Sciatic nerve (tissue), 2 donors: ENCODE measurements at places on chromosomes 11 and 22.

DNA sequence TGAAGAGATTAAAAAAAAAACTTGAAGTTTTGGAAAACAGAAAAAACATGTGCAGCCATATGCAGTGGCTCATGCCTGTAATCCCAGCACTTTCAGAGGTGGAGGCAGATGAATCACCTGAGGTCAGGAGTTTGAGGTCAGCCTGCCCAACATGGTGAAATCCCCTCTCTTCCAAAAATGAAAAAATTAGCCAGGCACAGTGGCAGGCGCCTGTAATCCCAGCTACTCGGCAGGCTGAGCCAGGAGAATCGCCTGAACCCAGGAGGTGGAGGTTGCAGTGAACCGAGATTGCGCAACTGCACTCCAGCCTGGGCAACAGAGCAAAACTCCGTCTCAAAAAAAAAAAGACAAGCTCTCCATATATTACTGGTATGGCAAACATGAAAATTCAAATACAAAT lies 7.6 kb downstream of the DLG2 start:
- no peak for DNase-seq

DNA sequence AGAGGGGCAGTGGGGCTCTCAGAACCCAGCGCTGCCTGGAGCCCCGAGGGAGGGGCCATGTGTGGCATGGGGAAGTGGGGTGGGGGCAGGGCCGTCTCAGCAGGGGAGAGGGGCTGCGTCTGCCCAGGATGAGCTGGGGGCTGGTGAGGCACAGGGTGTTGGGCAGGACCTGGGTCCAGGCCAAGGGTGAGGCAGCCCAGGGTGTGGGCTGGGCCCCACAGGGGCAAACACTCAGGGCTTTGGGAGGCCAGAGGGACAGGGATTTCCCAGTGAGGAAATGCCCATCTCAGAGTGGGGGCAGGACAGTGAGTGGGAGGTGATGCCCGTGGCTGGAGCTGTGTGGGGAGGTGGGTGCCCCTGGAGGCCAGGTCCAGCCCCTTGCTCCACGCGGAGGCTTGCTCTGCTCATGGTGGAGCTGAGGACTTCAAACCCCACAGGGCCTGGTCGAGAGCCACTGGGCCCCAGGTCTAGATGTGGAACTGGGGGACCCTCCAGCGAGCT lies 5.4 kb downstream of the PLXNB2 start:
- no peak for DNase-seq

DNA sequence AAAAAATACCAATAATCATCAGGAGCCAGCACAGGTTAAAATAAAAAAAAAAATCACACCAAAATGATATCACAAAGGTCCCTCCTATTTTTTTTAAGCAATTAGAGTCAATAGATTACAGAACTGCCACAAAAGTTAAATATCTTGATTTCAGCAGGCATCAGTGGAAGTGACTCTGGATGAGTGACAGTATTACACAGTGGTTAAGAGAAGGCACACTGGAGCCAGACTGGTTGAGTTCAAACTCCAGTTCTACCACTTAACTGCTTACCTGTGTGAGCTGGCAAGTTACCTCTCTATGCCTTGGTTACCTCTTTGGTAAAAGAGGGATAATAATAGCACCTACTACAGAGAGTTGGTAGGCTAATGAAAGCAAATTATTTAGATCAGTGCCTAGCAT lies 148.5 kb downstream of the ATG16L2 start:
- no peak for DNase-seq

DNA sequence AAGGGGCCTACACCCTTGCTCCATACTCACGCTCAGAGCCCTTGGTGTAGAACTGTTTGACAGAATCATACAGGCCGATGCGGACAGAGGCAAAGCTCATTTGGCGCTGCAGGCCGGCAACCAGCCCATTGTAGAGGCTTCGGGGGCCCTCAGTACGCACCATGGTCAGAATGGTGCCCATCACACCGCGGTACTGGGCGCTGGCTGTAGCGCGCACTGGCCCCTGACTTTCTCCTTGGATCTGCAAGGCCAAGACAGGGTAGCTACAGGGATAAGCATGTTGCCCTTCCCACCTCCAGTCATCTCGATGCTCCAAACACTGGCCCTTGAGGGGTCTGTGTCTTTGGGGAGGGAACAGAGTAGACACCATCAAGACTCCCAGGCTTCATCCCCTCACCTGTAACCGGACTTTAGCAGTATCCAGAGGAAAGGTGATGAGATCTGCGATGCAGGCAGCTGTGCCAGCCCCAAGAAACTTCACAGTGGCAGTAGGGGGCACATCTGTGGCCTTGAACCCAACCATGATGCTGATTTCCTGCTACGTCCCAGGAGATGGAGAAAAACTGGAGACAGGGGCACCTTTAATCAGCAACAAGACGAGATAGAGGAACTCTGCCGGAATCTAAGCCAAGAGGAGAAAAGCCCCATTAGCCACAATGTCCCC lies 4.7 kb downstream of the UCP2 start:
- DNase-seq, result peak; percentile 45

- no peak for DNase-seq
Observed at GRCh38 chr11:125347261-125347585, 148.8 kb downstream of the FEZ1 start.

DNA sequence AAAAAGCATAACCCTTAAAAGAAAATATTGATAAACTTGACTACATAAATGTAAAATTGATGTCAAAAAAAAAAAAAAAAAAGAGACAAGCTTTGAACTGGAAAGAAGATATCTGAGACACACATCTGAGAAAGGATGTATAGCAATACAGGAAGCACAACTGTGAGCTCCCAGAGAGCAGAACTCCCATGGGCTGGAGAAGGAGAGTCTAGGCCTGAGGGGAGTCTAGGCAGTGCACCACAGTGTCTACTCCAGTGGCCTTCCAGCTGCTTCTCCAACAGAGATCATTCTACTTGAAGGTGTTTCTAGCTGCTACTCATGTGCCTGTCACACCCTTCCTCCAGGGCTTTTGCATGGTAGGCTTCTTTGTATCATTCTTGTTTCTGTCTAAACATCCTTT lies 54.2 kb upstream of the SYT9 start:
- no peak for DNase-seq

- no peak for DNase-seq
Observed at GRCh38 chr11:44138286-44138685, 42.8 kb downstream of the EXT2 start.

- peak; percentile 69 for DNase-seq
Observed at GRCh38 chr22:32528316-32528715, 53.7 kb downstream of the FBXO7 start.

- no peak for DNase-seq
Observed at GRCh38 chr11:104965735-104966134, 2.6 kb downstream of the CASP4 start.

- DNase-seq, result no peak
Observed at GRCh38 chr22:47437110-47437509, 674.7 kb downstream of the TBC1D22A start.
